ENCODE measurements at places on chromosomes 12 and 14.

DNA sequence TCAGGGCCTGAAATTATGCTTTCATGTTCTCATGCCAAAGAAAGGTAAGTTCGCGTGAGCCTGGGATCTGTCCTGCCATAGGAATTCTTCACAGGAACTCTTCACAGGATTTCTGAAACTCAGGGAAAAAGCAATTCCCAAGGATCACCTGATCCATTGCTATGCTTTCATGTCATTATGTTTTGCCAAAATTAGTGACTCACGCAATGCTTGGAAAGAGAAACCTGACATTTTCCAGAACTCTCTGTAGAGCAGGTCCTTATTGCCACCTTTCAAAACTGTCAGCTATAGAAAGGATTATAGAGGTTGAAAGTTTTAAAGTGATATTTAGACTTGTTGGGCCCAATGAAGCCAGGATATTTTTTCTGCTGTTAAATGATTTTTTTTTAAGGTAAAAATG lies 6.3 kb upstream of the KCNJ8 start:
- no peak for DNase-seq

DNA sequence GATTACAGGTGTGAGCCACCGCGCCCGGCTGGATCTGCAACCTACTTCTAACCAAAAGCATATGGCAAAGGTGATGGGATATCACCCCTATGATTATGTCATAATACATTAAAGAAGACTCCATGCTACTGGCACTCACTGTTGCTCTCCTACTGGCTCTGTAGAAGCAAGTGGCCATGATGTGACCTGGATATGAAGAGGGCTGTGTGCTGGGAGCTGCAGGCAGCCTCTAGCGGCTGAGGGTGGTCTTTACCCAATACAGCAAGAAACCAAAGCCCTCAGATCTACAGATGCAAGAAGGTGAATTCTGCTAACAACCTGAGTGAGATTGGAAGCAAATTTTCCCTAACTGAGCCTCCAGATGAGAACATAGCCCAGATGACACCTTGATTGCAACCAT lies 34.2 kb upstream of the TRIM9 start:
- no peak for DNase-seq

GRCh38 chr12:64142382-64142781 lies 79.7 kb downstream of the KICS2 start:
- no peak for DNase-seq

DNA sequence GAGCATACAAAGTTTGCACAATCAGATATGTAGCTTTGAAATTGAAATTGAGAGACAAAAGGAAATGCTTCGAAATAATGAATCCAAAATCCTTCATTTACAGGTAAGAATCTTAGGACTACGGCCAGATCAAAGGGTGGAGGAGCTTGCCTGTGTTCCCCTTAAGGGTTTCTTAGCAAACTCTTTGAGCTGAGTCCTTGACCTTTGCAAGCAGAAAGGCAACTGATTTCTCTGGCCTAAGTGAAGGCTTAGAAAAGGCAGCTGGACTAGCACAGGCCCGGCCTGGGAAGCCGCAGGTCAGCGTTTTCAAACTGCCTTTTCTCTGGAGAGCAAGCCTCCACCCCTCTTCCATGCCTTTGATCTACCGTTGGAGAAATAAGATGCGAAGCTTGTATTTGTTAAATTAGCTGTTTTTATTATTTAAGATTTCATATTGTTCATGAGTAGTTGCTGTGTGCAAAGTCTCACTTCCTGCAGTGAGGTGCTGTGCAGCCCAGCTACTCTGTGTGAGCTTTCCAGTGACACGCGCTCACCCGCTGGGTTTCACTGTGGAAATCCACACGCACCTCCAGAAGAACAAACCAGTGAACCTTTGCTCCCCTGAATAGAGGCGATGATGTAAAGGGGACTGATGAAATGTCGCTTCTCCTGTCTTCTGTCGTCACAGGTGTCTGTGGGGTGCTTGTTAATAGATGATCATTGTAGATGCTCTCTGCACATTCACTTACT lies 25.0 kb upstream of the AMN start:
- no peak for DNase-seq

- DNase-seq, result no peak
Measured at GRCh38 chr14:72610096-72610830, 283.6 kb downstream of the DPF3 start.

GRCh38 chr12:121038861-121039668 lies at the start of gene OASL:
OASL (minus strand) TSS chr12:121039246; CDS start chr12:121038971, 275 bp downstream.
- DNase-seq, result peak; percentile 23

GRCh38 chr12:53995002-53995377 lies 5.0 kb upstream of the HOXC9 start:
- no peak for DNase-seq

DNA sequence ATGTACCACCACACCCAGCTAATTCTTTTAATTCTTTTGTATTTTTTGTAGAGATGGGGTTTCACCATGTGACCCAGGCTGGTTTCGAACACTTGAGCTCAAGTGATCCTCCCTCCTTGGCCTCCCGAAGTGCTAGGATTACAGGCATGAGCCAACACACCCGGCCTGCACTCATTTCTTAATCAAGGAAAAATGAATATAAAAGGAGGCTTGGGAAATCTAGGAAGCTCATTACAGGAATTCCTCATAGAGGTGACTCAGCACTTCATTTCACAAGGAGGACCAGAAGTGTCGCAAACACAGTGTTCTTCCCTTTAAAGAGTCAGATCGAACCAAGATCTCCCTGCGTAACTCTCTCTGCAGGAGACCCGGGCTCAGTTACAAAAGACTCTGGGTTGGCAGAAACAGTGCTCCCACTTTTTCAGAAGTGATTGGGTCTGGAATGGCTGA lies 30.3 kb downstream of the NFKBIA start:
- no peak for DNase-seq

GRCh38 chr12:88310069-88310468 lies 168.0 kb downstream of the TMTC3 start:
- DNase-seq, result no peak

DNA sequence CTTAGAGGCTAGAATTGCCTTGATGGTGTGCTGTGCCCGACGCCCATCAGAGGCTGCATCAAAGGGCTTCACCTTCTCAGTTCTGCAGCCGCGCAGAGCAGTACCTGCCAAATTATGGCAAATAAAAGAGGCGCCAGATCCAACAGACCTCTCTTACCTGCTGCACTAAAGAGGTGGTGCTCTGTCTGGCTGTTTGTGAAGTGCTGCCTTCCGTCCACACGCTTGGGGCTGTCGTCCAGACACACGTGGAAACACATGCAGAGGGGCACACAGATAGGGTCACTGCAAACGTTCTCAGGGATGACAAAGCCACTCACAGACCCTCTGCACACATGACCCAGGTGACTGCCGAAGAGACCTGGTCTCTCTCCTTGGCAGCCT lies 617.5 kb downstream of the VRK1 start:
- DNase-seq, result no peak

DNA sequence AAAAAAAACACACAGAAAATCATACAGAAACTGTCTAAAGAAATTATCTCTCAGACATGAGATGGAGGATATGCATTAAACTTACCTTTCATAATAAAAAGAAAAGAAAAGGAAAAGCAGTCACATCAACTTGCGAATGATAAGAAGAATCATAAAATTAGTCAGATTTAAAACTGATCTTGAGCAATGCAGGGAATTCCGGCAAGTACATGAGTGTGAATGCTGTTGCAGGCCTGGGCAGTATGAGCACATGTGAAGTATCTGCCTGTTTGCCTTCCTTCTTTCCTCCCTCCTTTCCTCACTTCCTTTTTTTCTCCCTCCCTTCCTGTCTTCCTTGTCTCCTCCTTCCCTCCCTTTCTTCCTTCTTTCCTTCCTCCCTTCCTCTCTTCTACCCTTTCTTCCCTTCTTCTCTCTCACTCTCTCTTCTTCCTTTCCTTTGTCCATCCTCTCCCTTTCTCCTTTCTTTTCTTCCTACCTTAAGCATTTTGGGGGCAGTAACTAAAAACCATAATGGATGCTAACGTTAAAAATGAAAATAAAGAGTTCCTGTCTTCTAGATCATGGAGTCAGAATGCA lies 38.5 kb upstream of the SLC6A15 start:
- no peak for DNase-seq

DNA sequence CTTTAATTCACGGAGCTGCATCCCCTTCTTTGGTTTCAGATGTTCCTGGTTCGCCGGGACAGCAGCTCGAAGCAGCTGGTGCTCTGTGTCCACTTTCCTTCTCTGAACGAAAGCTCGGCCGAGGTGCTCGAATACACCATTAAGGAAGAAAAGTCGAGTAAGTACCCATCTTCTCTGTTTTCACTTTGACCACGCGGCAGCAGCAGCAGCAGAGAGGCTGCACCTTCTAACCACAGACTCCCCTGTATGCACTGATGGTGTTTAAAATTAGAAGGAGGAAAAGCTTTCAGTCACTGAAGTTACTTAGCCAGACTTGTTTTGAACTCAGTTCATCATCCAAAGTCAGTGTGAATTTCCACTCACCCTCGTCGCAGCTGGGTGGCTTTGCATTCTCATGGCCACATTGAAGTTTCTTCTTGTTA lies 63.8 kb downstream of the RIN3 start:
- DNase-seq, result no peak

DNA sequence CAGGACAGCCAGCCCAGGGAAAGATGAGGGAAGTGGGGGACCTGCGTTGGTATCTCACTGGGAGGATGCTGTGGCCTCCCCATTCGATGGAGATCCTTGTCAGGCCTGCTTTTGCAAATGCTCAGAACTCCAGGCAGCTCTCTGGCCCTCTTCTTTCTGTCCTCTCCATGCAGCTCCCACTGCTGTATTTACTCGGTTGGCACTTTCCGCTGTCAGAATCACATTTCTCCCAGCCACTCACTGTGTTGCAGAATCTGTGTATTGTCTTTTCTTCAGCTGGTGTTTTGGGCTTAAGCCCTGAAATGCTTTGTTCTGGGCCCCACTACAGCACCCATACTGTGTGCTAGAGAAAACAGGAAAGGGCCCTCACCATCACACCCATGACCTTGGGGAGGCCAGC lies 401.1 kb downstream of the RGS6 start:
- DNase-seq, result no peak

All from activated CD4-positive, CD25-positive, alpha-beta regulatory T cell (primary cell).